ENCODE measurements at places on chromosomes 6 and 20.

- DNase-seq: no peak
Observed at GRCh38 chr6:159126590-159126989, 42.6 kb upstream of the FNDC1 start.

- DNase-seq: no peak
Observed at GRCh38 chr6:158879180-158879579, 60.0 kb upstream of the EZR start.

GRCh38 chr6:131212024-131212423 is 76.8 kb downstream of the AKAP7 start:
- no peak for DNase-seq

GRCh38 chr6:52992980-52993920 is 1.8 kb downstream of the GSTA4 start:
- no peak for DNase-seq

DNA sequence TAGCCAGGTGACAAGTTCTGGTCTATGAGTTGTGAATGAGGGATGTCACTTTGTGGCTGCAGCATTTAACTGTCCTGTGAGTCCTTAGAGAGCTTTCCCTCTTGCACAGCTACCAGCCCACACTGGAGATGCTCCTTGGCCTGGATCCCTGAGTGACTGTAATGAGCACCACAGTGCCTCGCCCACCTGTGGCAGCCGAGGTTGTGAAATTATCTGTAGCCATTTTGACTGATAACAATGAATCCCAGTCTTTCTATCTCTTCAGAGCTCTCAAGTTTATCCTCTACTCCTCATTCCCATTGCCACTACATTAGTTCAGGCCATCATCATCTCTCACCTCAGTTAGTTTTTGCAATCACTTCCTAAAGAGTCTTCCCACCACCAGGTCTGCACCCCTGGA is 41.3 kb upstream of the BEND3 start:
- DNase-seq: no peak

GRCh38 chr6:2792330-2793110 is 27.3 kb downstream of the WRNIP1 start:
- no peak for DNase-seq

- DNase-seq: no peak
Observed at GRCh38 chr6:123434186-123434585, 202.6 kb downstream of the TRDN start.

- DNase-seq: no peak
Observed at GRCh38 chr6:98909236-98909635, 38.5 kb downstream of the FBXL4 start.

DNA sequence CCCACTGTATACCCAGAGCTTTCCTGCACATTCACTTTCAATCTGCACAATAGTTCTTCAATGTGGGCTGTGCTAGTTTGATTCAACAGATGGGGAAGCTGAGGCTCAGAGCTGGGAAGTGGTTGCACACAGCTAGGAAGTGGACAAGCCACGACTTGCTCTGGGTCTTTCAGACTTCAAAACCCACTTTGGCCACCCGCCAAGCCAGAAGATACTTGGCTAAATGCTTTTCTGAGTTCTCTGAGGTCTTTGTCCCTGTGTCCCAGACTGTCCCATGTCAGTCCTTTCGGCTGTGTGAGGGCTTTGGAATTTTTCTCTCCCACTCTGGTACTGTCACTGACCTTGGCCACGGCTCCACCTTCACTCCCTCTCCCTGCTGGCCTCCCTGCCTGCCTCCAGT is 10.6 kb downstream of the PDYN start:
- DNase-seq: no peak

GRCh38 chr6:80974579-80974978 is 777.9 kb downstream of the TENT5A start:
- no peak for DNase-seq

GRCh38 chr6:148455674-148456558 is 113.3 kb downstream of the SASH1 start:
- DNase-seq: no peak

- DNase-seq: no peak
Observed at GRCh38 chr20:12591949-12592470, 416.8 kb upstream of the SPTLC3 start.

DNA sequence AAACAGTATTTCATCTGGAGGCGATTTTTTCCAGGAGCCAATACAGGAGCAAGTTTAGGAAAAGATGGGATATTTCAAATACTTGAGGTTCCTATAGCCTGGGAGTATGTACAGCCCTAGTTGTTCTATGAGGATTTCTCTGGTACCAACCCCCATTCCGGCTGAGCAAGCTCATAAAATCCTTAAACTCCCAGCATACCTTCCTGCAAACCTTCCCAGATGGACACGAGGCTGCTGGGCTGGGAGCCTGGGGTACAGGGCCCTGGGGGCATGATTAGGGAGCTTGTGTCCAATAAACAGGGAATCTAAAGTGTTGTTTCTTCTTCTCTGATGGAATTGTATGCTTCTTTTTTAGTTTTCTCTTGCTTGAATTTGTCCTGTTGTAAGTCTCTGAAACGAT is 1.5 kb downstream of the PRRC2A start:
- DNase-seq: no peak

GRCh38 chr6:124294574-124295200 is 491.0 kb downstream of the NKAIN2 start:
- no peak for DNase-seq

GRCh38 chr20:62242176-62242575 is 3.9 kb downstream of the OSBPL2 start:
- no peak for DNase-seq

DNA sequence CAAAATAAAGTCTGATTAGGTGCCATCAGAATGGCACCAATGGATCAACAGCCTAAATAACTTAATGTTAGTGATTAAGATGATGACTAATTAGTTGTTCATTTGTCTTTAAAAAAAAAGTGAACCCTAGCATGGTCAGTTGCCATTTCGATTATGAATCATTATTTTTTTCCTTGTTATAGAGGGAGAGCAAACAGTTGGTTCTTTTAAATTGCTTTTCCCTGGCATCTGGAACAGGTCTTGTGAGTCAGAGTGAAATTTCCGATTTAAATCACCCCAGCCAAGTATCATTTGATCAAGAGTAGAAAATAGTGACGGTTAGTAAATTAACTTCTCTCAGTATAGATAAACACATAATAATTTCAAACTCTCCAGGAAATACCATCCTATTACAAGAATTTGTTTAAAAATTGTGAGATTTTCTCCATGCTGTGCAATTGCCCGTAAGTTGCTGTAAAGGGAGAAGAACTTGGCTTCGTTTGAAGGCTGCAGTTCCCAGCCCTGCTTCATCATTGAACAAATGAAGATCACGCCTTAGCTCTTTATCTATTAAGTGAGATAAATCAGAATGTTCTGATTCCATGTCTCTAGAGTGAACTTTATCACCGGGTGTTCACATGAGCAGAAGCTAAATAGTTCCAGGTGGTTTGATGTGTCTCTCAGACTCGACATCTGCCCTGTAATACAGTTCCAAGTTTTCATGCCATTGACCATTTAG is 741.3 kb downstream of the DOK5 start:
- DNase-seq: no peak

DNA sequence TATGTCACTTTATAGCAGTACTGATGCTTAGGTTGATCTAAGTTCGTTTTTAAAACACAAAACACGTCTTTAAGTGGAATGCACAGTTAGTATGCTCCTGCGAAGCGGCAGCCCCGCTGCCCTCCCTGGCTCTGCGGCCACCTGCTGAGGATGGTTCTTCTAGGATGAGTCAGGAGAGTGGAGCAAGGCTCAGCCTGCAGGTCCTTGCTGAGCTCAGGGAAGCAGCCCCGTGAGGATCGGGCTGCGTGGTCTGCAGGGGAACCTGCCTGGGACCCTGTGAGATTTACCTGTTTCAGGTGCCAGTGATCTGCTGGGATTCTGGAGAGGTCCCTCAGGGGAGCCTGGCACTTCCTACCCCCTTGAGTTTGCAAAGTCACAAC is 57.5 kb downstream of the SYNJ2 start:
- no peak for DNase-seq

DNA sequence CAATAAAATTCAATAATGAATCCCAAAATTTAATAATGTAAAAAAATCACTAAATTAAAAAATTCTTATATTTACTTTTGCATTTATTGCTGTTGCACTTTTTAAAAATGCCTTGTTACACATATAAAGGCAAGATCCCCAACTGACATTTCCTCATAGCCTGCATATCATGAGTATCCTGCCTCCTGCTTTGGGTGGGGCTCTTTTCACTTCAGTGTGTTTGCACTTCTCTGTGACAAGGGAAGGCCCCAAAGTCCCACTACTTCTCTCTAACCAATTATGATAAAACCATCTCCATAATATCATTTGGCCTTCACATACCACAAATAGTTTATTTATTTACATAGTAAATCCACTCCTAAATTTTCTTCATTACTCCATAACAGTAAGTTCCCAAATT is 446.1 kb upstream of the MARCKS start:
- no peak for DNase-seq

GRCh38 chr6:148317739-148318138 is 24.9 kb upstream of the SASH1 start:
- DNase-seq: no peak

DNA sequence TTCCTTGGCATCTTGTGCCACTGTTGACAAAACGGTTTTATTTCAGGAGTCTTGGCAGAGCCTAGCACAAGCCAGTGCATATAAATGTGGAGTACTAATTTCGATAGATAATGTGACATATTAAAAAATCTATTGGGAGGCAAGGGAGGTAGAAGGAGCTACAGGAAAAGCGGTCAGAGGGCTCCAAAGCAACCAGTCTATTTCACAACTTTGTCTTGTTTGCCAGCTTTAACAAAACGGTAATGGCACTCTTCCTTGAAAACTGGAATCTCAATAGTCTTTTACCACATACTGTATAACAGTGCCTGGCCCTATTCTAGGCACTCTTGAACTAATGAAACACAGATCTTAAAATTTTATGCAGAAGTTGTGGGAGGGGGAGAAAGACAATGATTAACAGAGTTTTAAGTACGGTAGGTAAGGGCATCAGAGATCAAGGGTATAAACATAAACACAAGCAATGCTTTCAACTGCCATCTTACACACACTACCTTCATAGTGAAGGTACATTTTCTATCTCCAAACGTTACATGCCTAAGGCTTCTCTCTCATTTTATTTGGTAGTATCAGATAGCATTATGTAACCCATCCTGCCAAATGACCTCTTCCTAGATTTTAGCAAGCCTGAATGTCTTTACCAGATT is 33.5 kb upstream of the SYNCRIP start:
- no peak for DNase-seq

DNA sequence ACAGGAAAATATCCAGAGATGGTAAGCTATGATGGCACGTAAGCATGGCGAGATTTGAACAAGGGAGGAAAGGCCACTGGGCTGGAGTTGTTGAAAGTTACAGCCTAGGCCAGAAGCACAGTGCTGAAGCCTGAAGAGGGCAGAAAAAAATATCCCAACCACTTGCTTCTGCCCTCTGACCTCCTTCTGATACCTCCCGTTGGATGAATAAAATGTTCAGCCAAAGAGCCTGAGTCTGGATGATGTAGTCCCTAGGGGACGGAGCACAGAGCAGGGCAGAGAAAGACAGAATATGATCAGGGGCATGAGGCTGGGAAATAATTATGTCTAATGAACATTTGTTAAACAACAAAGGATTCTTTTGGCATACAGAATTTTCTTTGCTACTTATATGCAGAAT is 19.7 kb downstream of the KLHL31 start:
- DNase-seq: no peak

DNA sequence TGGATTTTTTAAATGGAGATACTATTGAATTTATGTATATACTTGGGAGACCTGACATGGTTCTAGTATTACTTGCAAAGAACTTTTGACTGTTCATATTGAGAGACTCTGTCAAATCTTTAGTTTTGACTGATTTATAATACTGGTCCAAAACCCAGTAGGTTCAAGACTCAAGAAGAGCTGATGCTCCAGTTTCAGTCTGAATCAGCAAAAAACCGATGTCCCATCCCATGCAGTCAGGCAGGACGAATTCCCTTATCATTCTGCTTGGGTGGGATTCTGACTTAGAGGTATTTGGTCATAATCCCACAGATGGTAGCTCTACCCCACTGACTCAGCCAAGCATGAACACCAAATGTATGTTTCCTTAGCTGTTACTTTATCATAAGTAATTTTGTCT is 29.5 kb downstream of the ZNF334 start:
- no peak for DNase-seq

- no peak for DNase-seq
Observed at GRCh38 chr6:166019214-166019613, 148.4 kb downstream of the TBXT start.

GRCh38 chr20:54619181-54619580 is 143.8 kb downstream of the DOK5 start:
- DNase-seq: no peak

DNA sequence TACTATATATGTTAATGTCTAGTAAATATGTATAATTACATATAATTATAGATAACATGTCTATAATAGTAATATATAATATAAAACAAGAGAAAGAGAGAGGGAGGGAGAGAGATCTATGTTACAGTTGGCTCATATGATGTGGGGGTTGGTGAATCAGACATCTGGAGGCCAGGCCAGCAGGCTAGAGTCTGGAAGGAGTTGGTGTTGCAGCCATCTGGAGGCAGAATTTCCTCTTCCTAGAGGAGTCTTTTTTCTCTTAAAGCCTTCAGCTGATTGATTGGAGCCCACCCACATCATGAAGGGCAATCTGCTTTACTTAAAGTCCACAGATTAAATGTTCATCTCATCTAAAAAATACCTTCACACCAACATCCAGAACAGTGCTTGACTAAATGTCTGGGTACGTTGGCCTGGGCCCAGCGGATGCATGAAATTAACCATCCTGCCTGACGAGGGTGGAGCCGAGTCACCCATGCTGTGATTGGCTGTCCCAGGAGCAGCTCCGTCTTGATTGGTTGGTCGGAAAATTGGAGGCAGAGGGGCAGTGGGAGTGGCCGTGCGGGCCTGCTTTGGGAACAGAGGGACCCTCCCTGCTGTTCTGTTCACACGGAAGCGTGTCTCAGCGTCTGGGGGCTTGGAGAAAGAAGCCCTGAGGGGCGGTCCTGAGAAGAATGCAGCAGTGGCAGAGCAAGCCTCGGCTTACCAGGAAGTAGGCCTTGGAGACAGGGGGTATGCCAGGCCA is 392.4 kb downstream of the QKI start:
- DNase-seq: no peak

DNA sequence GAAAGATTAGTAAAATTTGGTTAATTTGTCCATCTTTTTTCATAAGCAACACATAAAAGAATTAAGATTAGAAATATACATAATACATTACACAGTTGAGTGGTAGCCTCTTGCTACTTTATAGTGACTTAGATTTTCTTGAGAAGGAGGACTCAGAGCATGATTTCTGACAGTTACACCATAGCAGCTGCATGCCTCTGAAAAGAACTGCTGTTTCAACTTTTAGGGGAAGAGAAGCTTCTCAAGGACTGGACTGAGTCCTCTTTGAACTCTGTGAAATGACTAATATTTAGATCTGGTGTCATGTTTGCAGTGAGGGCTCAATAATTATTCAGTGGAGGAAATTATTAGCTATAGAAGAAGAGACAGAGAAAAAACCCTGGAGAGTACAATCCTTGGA is 272.5 kb downstream of the BTBD9 start:
- DNase-seq: no peak

- DNase-seq: no peak
Observed at GRCh38 chr20:57609842-57610167, 10.4 kb downstream of the ZBP1 start.

GRCh38 chr20:19888269-19888671 is 128.9 kb upstream of the NAA20 start:
- no peak for DNase-seq

Measured in GF-D8 (cell line).